ENCODE measurements at places on chromosomes 6 and 20.

DNA sequence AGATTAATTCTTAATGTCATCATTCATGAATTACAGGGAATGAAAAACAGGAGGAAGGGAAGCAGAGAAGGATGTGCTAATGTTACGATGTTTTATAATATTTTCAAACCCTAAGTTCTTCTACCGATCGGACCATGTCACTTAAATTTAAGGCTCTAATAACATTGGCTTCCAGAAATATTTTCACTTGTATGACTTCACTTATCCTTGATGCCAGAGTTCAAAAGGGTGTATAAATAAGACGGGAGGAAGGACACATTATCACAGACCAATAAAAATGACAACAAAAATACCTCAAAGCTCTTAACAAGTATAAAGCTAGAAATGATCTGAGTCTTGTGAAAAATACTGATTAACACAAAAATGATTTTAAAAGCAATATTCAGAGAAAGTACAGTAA, 370.4 kb upstream of the CITED2 start:
- DNase-seq = no peak

DNA sequence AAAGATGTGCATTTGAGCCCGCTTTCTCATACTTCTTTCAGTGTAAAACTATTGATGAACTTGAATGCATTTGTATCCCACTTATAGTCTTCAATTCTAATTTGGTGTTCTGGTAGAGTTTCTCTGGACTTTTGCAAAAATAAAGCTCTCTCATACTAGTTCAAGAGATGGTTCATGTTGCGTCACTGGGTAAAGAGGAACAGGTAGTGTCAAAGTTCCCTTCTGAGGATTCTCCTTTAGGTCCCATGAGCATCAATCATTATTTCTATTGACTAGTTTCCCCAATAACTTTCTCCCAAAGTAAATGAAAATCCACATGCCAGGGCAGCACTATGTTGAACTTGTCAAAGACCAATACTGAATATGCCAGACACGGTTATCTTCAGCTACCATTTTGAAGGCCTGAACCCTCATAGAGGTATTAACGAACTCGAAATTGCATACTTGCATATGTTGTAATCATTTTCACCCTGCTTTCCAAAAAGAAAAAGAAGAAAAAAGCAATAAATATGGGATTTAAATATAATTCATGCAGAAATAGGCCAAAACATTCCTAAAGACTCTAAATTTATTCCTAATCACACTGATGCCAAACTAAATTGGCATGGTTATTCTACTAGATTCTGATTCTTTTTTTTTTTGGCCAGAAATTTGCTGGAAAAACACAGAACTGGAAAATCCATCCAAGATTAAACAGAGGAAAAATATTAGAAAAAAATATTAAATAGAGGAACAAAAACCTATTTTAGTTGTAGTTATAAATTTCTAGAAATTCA, 84.5 kb downstream of the SGK1 start:
- DNase-seq = no peak

DNA sequence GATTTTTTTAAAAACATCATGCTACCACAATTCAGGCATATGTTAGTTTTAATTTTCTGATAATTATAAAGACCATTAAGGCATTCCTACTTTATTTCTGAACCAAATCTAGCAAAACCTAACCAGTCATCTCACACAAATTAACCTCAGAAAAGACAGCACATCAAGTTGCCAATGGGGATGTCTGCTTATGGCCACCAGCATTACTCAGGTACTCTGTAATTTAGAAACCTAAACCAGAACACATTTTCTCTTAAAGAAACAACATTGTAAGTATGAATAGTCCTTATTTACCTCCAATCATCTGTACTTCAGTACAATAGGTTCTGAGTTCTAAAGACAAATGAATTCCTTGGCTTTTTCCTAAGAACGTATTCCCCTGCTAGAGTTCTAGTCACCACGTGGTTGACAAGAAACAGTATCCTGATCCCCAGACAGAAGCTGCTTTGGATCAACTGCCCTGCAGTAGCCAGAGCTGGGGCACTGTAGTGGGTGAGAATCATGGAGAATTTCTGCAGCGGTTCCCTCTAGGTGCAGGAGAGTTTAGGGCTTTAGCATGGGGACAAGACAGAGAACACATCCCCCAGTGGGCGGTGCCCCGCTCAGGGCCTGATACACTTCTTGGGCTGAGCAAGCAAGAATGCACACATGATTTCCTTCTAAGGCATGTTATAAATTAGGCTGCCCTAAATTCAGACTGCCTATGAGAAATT, 15.4 kb downstream of the GCLC start:
- DNase-seq = no peak

DNA sequence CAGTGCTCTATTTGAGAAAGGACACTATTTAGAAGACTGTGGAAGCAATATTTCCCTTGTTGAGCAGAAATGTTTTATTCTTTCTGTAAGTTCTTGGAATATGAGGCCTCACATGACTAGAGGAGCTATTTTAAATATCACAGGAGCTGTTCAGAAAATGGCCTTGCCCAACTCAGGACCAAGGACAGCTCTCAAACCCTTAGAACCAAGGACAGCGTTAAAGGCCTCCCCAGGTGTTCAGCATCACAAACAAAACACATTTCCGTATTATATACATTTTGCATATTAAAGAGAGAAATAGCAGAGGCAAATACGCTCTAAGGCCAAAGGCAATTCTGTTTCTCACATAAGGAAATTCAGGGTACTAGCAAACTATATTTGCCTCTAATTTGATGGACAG, 631.4 kb downstream of the CDH26 start:
- no peak for DNase-seq

DNA sequence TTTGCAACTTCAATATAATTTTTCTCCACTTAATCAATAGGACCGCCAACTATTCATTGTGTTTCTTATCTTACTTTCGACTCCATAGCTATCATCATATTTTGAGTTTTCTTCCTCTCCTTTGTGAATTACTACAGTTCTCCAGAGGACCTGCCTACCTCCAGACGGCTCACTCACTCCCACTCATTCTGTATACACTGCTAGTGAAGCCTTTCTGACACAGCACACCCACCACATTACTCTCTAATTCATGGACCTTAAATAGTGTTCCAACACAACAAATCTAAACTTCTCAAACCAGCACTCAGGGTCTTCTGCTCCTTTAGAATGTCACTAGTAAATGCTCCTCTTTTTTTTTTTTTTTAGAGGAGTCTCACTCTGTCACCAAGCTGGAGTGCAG, 23.8 kb downstream of the FKBP5 start:
- DNase-seq = no peak

- no peak for DNase-seq
Observed at GRCh38 chr6:149769676-149770075, 20.1 kb downstream of the PCMT1 start.
